DND-41 (cell line): ENCODE measurements at places on chromosomes 6 and 20.
A peak's percentile ranks its signal among the peaks of the same experiment; 100 is the strongest.

GRCh38 chr20:57880571-57880892, 170.7 kb upstream of the PMEPA1 start:
- no peaks in the 10 kb centered on the region for H3K36me3 ChIP-seq
- H3K4me1 ChIP-seq: no peaks in the 10 kb centered on the region
- no peak overlapping the region for H3K27ac ChIP-seq
- DNase-seq: no peak
- H3K4me3 ChIP-seq: no peak overlapping the region

GRCh38 chr20:3740615-3741301, 8.3 kb downstream of the HSPA12B start:
- no peaks in the 10 kb centered on the region for H3K36me3 ChIP-seq
- H3K27ac ChIP-seq: no peak overlapping the region
- no peaks in the 10 kb centered on the region for H3K4me1 ChIP-seq
- no peaks in the 10 kb centered on the region for H3K27me3 ChIP-seq
- no peak overlapping the region for H3K4me3 ChIP-seq

GRCh38 chr20:59441860-59442810, 141.7 kb downstream of the EDN3 start:
- H3K27me3 ChIP-seq: peaks cover 43% of the 10 kb centered on the region
- H3K4me1 ChIP-seq: no peaks in the 10 kb centered on the region
- H3K27ac ChIP-seq: no peak overlapping the region

GRCh38 chr6:139060332-139060731, 31.8 kb downstream of the ABRACL start:
- no peak for DNase-seq
- H3K36me3 ChIP-seq: no peaks in the 10 kb centered on the region
- no peak overlapping the region for H3K4me3 ChIP-seq
- no peaks in the 10 kb centered on the region for H3K4me1 ChIP-seq
- H3K27me3 ChIP-seq: no peaks in the 10 kb centered on the region

DNA sequence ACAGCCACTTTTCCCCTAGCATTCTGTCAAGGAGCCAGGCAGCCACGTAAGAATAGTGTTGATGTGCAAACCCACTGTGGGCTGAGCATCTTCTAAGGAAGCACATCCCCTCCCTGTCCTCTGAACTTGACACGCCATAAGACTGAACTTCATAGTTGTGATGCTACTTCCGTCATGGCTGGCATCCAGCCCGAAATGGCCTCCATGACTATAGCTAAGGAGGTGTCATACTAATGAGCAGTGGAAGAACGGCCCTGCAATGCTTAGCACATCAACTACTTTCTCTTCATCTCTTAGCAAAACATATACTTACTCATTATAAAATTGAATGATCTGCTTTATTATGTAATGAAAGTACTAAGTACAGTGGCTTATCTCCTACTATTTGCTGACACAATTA, 110.2 kb downstream of the GJA10 start:
- no peak overlapping the region for H3K27ac ChIP-seq
- no peak overlapping the region for H3K4me3 ChIP-seq
- no peaks in the 10 kb centered on the region for H3K36me3 ChIP-seq
- H3K27me3 ChIP-seq: no peaks in the 10 kb centered on the region
- H3K4me1 ChIP-seq: no peaks in the 10 kb centered on the region
- no peak for DNase-seq

- no peak for DNase-seq
- no peaks in the 10 kb centered on the region for H3K36me3 ChIP-seq
- peaks cover 4% of the 10 kb centered on the region for H3K27me3 ChIP-seq
- no peak overlapping the region for H3K4me3 ChIP-seq
- no peaks in the 10 kb centered on the region for H3K4me1 ChIP-seq
- no peak overlapping the region for H3K27ac ChIP-seq
Measured at GRCh38 chr20:23530937-23531567, 37.2 kb downstream of the CST9L start.

DNA sequence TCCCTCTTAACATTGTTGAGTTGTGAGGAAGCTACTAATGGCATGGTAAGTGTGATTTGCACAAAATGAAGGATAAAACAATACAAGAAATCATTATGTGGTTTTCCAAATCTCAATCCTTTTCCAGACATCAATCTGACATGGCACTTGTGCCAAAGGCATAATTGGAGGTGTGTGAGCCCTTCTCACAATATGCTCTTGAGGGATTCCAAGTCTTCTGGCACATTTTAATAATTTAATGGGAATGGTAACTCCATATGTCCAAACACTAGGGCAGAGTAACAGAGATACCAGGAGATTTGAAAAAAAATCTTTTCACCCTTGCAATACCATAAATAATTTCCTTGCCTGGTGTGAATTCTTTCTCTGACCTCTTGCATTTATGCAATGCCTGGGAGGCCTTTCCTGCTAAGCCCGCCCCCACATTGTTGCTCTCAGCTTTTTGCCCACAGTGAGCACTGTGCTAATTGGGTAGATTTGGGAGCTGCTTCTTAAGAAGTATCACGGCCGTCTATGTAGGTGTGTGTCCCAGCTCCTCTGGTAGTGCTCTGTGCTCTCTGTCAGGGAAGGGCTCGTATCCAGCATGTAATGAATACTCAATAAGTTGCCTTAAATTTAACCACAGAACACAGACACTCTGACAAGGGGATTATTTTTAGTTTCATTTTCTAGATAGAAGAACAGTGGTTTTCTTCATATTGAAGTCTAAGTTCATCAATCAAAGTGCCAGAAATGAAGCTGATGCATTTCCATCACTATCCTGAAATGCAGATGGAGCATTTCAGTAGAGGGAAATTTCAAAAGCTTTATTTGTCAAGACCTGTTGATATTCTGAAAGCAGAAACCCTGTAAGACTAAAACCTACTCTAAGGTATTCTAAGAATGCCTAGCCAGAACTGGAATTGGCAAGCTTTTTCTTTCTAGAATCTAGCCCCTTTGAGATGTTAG, 54.4 kb upstream of the CEP85L start:
- peak overlapping the region; percentile 50 for H3K4me3 ChIP-seq
- peaks cover 8% of the 10 kb centered on the region for H3K36me3 ChIP-seq
- H3K4me1 ChIP-seq: peaks cover 57% of the 10 kb centered on the region
- peak overlapping the region; percentile 73 for H3K27ac ChIP-seq
- no peaks in the 10 kb centered on the region for H3K27me3 ChIP-seq
- DNase-seq: peak; percentile 55

DNA sequence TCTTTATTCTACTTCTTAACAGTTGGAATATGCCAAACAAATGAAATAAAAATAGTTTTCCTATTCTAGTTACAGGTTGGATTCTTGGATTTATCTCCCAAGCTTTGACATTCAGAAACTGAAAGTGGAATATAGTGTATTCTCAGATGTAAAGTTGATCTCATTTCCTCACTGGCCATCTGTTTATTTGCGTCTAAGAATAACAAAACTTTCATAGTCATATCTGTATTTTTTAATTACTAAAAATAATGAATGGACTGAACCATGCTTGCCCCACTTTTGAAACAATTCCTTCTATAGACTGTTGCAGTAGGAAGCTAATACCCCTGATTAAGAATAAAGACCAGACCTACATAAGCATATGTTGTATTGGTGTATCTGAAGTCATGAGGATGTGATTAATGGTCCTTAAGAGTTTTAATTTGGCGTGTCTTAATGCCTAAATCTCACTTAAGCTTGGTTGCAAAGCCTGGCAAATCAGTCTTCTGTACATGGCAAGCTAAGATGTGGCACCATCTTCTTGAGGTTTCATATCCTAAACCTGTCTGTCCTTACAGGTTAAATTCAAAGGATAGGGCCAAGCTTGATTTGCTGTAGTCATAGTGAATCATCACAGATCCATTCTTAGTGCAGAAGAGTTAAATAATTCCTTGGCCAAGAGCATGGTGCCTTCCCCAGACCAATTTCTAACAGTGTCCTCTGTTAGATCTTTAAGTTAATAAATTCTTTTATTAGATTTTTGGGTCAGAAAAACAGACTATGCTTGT, 58.9 kb downstream of the FOXO3 start:
- H3K27ac ChIP-seq: no peak overlapping the region
- H3K36me3 ChIP-seq: no peaks in the 10 kb centered on the region
- no peak overlapping the region for H3K4me3 ChIP-seq
- no peaks in the 10 kb centered on the region for H3K27me3 ChIP-seq
- H3K4me1 ChIP-seq: no peaks in the 10 kb centered on the region

GRCh38 chr6:81894788-81895271, 142.3 kb upstream of the TENT5A start:
- DNase-seq: no peak
- H3K4me3 ChIP-seq: no peak overlapping the region
- no peak overlapping the region for H3K27ac ChIP-seq
- no peaks in the 10 kb centered on the region for H3K36me3 ChIP-seq
- no peaks in the 10 kb centered on the region for H3K27me3 ChIP-seq

DNA sequence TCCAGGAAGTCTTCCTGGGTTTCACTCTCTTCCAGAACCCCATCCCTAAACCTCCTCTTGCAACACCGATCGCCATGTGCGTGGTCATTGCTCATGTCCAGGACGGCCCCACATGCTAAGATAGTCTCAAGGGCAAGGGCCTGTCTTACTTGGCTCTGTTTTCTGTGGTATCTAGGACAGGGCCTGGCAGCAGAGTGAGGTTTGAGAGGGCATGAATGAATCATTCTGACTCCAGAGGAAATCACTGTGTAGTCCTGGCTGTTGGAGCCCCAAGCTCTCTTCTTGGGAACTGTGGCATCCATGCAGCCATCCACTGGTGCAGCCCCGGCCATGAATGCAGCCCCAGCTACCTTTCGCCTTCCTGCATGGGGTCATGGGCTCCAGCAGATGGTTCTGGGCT, 12.4 kb downstream of the SIRPA start:
- no peak overlapping the region for H3K4me3 ChIP-seq
- H3K27me3 ChIP-seq: peaks cover 39% of the 10 kb centered on the region
- no peak for DNase-seq
- no peaks in the 10 kb centered on the region for H3K36me3 ChIP-seq

DNA sequence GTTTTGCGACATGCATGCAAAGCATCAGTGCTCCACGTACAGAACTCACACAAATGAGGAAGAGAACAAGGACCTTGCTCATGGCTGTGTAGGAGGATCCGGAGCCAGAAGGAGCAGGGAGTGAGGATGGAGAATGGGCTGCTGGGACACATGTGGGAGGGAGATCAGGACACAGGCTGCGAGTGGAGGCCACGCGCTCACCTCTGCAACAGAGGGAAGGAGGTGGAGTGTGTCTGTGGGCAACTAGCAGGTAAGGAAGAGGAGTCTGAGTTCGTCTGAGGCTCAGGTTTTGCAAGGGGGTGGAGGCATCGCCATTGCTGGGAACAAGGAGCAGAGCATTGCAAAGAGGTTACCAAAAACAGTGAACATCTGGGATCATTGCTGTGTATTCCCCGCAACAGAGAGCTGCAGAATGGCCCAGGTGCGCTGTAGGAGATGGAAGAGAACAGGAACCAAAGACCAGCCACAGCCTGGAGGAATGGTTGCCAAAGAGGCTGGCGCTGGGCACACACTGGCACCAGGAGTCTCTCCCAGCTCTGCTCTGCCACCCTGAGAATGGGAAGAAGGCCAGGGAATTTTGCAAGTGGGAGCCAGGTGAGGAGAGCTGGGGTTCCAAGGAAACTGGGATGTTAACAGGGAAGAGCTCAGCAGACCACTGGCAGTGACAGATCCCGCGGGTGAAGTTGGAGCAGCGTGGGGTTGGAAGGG, 90.0 kb upstream of the RPS6KA2 start:
- no peaks in the 10 kb centered on the region for H3K36me3 ChIP-seq
- no peak for DNase-seq
- H3K4me1 ChIP-seq: no peaks in the 10 kb centered on the region
- no peak overlapping the region for H3K27ac ChIP-seq

DNA sequence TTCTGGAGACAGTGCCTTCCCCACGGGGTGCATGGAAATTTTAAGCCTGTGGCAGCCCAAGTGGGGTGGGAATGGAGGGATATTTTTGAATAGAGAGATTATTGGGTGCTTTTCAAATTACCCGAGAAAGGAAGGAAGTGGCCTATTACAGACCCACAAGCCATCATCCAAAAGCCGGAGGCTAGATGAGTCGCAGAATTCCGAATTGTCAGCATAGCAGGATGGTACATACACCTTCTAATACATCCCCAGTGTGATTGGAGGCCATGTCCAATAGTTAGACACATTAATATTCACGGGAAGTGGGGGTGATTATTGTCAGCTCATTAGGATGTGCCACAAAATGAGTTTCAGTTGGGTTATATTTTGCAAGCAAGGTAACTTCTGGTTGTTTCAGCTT, 133.0 kb downstream of the FIG4 start:
- H3K27me3 ChIP-seq: no peaks in the 10 kb centered on the region
- no peak overlapping the region for H3K27ac ChIP-seq
- H3K4me3 ChIP-seq: no peak overlapping the region
- H3K4me1 ChIP-seq: no peaks in the 10 kb centered on the region
- DNase-seq: no peak
- no peaks in the 10 kb centered on the region for H3K36me3 ChIP-seq

GRCh38 chr6:61614119-61614518, 671.9 kb downstream of the KHDRBS2 start:
- H3K4me1 ChIP-seq: no peaks in the 10 kb centered on the region
- no peaks in the 10 kb centered on the region for H3K27me3 ChIP-seq
- H3K4me3 ChIP-seq: no peak overlapping the region
- H3K36me3 ChIP-seq: no peaks in the 10 kb centered on the region

DNA sequence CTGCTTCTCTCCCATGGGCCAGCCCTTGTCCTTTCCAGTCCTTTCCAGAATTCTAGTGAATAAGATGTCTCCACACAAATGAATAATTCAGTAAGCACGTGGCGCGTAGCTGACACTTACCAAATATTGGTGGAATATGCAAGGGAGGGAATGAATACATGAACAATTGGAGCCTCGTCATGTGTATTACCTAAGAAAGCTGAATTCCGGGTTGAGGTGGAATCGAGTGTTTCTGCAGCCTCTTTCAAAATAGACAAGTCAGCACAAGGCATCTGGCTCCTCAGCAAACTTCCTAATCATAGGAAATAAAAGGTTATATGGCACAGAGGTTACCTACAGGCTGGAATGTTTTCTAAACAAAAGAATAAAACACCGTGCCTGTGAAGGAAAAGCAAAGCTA, 47.0 kb upstream of the NT5E start:
- no peaks in the 10 kb centered on the region for H3K27me3 ChIP-seq
- H3K4me3 ChIP-seq: no peak overlapping the region
- peaks cover 17% of the 10 kb centered on the region for H3K4me1 ChIP-seq
- no peak overlapping the region for H3K27ac ChIP-seq
- DNase-seq: no peak

DNA sequence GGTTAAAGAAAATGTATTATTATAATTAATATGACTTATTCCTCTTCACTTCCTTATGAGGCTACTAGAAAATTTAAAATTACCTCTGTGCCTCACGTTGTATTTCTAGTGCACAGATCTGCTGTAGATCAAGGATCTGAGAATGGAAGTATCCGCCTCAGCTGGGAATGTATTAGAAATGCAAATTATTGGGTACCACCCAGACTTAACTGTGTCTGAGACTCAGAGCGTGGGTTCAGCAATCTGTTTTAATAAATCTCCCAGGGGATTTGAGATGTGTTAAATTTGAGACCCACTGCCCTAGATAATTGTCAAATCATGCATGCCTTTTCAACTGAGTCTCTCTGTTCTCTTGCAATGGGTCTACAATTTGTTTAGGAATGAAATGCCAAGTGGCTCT, 658.0 kb upstream of the NOX3 start:
- no peak overlapping the region for H3K27ac ChIP-seq
- no peak overlapping the region for H3K4me3 ChIP-seq
- H3K4me1 ChIP-seq: no peaks in the 10 kb centered on the region
- no peaks in the 10 kb centered on the region for H3K27me3 ChIP-seq
- no peak for DNase-seq

- no peak for DNase-seq
- no peaks in the 10 kb centered on the region for H3K36me3 ChIP-seq
- no peak overlapping the region for H3K4me3 ChIP-seq
- H3K27me3 ChIP-seq: peaks cover 9% of the 10 kb centered on the region
- no peak overlapping the region for H3K27ac ChIP-seq
Measured at GRCh38 chr6:1504465-1504864, 105.2 kb upstream of the FOXC1 start.
